Osteoblast (primary cell): ENCODE measurements at places on chromosomes 4 and X. TPM values are rescaled to one million over a fixed set of nuclear protein-coding genes. Genes with fewer than 3 reads are reported as not detected.

Gene CYBB
- total RNA-seq = 0.29 and 1.4 TPM in 2 replicates

DNA sequence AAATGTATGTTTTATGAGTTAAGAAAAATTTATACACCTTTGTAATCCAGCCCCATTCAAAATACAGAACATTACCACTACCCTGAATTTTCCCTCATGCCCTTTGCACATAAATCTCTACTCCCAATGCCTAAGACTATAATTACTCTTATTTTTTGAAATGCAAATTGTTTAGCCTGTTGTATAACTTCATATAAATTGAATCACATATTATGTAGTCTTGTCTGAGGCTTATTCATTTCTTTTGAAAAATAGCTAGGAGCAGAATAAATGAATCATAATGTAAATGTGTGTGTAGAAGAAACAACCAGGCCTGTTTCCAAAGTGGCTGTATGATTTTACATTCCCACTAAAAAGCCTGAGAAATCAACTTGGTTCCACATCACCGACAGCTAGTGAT, 319.8 kb downstream of the DCAF12L2 start:
- H3K27me3 ChIP-seq = no peaks in the 10 kb centered on the region
- H3K4me3 ChIP-seq = no peak overlapping the region
- no peak overlapping the region for H3K27ac ChIP-seq
- no peaks in the 10 kb centered on the region for H3K4me1 ChIP-seq
- peak; percentile 0 for DNase-seq

Gene ZNF81
- total RNA-seq = 5.8 and 7.7 TPM in 2 replicates

- H3K4me1 ChIP-seq = peaks cover 2% of the 10 kb centered on the region
- H3K27me3 ChIP-seq = no peaks in the 10 kb centered on the region
- H3K4me3 ChIP-seq = no peak overlapping the region
- no peaks in the 10 kb centered on the region for H3K36me3 ChIP-seq
- H3K27ac ChIP-seq = no peak overlapping the region
- DNase-seq = peak; percentile 75
Measured at GRCh38 chrX:153771415-153772315, 7.6 kb downstream of the PLXNB3 start.

Gene ZFP42
- not detected in 2 replicates for total RNA-seq
